ENCODE measurements at places on chromosomes 2 and 18.

GRCh38 chr2:207341804-207342203 lies 176.1 kb upstream of the KLF7 start:
- DNase-seq: no peak

DNA sequence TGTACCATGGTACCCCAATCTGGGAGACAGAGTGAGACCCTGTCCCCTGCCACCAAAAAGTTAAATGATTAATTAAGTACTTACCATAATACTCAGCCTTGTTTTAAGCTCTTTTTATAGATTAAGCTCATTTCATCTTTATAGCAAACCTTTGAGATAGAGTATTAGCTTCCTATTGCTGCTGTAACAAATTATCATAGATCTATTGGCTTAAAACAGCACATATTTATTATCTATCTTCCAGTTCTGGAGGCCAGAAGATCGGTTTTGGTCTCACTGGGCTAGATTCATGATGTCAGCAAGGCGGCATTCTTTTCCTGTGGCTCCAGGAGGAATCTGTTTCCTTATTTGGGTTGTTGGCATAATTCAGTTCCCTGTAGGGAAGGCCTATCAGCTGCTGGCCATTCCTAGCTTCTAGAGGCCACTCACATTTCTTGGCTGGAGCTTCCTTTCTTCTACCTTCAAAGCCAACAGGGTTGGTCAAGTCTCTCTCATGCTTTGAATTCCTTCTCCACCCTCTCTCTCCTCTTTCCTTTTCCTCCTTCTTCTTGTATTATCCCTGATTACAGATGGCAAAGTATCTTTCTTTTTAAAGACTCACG lies 13.7 kb upstream of the GREB1 start:
- DNase-seq: no peak

DNA sequence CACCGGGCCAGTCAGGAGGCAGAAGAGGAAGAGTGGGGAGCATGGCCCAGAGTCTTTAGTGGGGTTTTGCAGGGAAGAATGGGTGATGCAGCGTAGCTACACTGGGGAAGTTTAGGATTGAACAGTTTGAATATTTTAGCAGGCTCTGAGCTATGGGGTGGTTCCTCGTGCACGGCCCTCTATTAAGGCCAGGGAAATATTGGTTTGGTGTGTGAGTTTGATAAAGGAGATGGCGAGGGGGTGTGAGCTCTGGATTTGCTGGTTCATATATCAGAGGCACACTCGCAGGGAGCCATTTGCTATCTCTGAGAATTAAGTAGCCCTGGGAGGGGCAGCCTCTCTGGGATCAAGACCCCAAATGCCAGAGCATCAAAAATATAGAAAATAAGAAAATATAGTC lies 50.1 kb downstream of the BOLA3 start:
- no peak for DNase-seq

GRCh38 chr2:156589381-156590079 lies 153.4 kb downstream of the GPD2 start:
- peak; percentile 42 for DNase-seq

DNA sequence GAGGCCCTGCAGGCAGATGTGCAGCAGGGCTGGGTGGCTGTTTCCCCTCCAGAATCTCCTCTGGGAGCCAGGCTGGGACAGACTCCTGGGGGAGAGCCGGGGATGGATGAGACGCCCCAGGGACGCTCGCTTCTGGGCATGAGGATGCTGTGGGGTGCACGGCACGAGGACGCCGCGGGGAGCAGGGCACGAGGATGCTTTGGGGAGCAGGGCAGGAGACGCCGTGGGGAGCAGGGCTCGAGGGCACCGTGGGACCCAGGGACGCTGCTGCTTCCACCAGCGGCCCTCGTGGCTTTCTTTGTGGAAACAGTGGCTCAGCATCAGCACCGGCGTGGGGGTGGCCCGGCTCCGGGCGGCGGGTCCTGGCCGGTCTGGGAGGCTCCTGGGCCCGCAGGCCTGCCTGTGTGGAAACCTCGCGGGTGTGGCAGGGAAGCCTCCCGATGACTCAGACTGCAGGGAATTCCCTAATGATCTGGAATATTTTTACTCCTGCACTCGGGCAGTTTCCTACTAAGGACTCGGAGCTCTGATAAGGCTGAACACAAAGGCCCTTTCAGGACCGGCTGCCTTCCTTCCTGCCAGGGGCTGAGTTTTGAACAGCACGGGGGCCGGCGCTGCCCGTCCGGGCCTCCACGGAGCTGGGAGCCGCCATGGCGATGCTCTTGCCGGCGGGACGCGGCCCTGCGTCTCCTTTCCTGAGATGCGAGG lies 62.6 kb downstream of the NFATC1 start:
- no peak for DNase-seq

DNA sequence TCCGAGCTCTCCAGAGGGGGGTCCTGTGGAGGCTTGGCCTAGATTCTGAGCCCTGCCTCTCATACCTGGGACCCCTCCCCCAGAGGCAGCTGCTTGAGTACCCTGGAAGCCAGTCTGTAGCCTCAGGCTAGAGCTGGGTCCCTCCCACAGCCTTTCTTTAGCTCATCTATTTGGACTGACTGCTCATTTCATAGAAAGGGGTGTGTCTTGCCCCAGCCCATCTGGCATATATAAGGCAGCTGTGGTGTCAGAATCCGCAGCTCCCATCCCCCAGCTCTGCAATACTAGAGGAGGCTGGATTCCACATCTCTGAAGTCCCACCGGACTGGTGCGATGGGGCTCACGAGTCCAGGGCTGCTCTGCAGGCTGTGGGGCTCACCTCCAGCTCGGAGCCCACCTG lies 26.1 kb downstream of the MPHOSPH10 start:
- no peak for DNase-seq

- no peak for DNase-seq
Measured at GRCh38 chr2:64220265-64220664, 76.0 kb upstream of the PELI1 start.

- DNase-seq: no peak
Measured at GRCh38 chr2:86518481-86518880, 44.8 kb downstream of the CHMP3 start.

GRCh38 chr2:148627224-148627623 lies 17.3 kb upstream of the EPC2 start:
- DNase-seq: no peak

DNA sequence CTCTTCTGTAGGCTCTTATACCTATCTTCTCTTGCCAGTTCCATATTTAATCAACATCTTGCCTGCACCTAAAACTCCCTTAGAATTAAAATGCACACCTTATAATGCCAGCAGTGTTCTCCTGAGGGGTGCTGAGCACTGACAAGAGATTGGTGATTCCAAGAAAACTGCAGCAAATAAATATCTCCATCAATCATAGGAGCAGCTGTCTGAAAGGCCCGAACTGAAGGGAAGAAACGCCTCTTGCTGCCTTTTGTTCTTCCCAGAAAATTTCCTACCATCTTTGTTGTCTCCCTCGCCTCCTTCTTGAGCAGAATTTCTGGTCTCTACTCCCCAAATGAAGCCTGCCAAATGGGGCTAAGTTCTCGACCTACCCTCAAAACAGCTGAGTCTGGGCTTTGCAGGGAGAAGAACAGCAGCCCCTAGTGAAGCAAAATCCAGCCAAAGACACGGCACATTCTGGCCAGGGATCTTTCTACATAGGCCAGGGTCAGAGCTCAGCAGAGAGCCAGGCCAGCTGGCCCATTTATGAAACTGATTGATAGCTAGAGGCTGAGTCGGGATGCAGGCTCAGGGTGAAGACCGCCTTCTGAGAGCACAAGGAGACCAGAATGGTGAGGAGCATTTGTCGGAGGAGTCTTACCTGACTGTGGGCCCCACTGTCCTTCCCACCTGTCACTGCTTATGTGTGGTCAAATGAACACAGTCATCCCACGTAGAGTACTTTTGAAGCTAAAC lies 20.4 kb upstream of the TMEM247 start:
- DNase-seq: no peak

- DNase-seq: no peak
Measured at GRCh38 chr18:45551142-45551815, 64.0 kb upstream of the SLC14A2 start.

DNA sequence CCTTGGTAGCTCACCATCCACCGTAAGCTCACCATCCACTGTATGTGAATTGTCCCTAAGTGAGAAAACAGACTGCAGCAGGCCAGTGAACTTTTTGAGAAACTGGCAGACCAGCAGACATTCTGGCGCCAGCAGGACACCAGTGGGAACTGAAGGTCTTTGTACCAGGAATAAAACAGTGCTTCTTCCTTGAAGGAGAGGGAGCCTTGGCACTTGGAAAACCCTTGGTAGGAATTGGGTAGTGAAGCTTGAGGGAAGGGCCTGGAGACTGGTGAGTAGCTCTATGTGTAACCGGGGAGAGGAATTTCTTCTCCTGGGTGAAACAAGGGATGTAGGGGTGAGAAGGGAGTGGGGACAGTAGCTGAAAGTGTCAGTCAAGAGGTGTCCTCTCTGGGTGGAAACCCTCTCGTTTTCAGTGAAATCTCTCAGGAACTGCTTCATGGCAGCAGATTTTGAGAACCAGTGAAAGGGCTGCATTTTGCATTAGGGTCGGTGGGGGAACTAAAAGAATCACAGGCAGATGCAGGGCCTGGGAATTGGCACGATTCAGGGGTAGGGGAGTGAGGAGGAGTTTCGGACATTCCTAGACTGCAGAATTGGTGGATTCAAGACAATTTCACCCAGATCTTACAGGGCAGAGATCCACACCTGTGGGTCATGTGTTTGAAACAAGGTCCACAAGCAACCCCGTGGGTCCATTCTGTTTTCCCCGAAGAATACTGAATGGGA lies 131.5 kb upstream of the DLX2 start:
- no peak for DNase-seq

DNA sequence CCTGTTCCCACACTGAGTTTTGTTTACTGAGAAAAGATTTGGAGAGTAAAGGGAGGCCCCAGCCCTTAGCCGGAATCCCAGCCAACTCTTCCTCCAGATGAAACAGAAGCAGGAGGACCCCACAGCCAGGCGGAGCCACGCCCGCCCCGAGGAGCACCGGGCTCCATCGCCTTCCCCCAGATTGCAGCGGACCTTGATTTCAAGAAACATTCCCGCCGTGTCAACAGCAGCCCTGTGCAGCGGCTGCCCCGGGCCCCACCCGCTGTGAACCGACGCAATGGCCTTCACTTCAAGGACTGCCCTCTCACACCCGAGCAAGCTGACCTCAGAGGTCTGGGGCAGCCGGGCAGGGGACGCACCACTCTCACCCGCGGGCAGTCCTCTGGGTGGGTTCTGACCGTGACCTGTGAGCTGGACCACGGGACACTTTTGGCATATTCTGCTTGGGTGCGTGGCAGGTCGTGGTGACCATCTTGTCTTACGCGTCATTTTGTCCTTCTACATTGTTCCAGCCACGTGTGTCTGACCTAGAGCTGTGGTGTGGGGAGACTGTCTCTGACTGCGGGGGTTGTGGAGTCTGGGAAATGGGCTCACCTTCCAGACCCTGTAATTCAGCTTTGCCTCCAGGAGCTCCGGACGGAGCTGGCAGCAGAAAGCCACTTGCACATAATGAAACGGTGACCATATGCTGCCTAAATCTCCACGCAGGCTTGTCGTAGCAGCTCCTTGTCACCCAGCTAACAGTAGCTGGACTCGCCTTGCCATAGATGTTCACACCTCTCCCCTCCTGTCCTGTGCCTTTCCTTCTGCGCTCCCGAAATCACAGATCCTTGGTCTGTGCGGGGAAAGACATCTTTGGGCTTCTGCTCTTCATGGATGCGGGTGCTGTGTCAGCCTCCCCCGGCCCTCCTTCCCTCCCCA lies 32.0 kb upstream of the INHBB start:
- no peak for DNase-seq

DNA sequence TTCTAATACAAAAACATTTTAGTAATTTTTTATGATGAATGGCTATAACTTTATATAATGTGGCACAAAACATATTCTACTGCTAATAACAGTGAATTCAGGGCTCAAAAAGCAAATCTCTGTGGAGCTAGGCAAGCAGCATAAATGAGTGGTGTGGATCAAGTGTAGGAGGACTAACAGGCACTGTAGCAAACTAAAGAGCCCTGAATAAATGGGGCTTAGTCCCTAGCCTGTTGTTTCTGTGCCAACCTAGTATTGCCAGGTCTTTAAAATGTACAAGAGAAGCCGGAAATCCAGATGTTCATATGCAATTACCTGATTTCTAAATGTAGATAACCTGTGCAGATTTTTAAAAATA lies 18.5 kb downstream of the REL start:
- DNase-seq: no peak

DNA sequence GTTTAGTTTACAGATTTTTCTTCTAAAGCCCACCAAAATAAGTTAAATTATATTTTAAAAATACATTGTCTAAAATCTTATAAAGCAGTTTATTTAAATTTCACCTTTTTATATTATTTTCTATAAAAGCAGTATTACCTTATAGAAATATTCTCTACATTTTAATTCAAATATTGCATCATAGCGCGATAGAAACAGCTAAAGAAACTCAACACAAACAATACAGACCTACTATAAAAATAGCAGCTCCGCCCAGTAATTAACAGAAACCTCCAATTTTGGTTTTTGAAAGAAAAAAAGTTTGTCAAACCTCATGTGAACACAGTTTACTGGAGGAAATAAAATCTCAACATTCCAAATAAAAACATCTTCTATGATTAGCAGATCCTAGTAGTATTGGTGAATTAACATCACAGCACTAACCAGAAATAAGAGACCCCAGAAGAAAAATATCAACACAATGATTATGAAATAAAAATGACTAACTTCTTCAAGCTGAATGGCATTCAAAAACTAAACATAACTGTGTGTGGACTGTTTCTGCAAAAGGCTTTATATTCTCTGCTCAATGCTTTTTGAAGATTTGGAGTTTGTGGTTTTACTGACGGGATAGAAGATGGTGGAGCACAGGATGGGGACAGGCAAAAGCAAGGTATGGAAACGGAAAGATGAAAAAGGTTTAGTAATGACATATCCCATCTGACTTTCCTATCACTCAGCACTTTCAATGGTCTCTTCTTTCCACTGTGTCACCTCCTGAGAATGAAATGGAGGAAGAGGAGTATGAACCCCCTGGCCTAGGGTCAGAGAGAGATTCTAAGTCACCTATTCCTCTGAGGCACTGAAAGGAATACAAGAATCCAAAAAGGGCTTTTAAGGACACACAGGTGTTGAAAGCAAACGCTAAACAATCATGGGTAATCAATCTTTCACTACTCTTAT lies 17.5 kb downstream of the MAP4K3 start:
- no peak for DNase-seq

DNA sequence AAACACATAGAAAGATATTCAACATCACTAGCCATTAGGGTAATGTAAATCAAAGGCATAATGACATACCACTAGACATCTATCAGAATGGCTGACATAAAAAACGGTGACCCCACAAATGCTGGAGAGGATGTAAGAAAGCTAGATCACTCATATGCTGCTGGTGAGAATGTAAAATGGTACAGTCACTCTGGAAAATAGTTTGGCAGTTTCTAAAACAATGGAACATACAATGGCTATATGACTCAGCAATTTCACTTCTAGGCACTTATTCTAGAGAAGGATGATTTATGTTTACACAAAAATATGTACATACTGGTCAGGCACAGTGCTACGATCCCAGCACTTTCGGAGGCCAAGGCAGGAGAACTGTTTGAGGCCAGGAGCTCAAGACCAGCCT lies 87.3 kb downstream of the COLEC12 start:
- no peak for DNase-seq

- DNase-seq: no peak
Measured at GRCh38 chr18:72419914-72420313, 124.2 kb downstream of the CBLN2 start.

Data from GM20000 (cell line).